ENCODE measurements at places on chromosomes 3 and 15.

GRCh38 chr15:29959384-29960137 lies 123.2 kb upstream of the GOLGA8J start:
- no peak for DNase-seq

DNA sequence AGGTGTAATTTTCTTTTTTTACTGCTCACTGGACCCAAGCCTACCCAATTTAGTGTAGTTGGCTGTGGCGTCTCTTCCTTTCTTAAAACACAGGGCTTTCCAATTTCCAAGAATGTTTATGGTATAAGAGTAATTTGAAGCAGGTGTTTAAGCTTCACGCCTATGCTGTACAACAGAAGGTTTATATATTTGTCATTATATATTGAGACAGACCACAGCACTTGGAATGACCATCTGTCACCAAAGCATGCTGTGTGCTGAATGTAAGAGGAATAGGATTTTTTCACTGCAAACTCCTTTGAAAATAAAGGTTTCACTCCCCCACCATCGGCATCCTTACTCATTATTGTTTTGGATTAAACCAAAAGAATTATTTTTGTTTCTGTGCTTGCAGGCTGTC lies 325.7 kb downstream of the OTOL1 start:
- no peak for DNase-seq

- no peak for DNase-seq
Observed at GRCh38 chr3:179837374-179837773, 184.5 kb downstream of the USP13 start.

DNA sequence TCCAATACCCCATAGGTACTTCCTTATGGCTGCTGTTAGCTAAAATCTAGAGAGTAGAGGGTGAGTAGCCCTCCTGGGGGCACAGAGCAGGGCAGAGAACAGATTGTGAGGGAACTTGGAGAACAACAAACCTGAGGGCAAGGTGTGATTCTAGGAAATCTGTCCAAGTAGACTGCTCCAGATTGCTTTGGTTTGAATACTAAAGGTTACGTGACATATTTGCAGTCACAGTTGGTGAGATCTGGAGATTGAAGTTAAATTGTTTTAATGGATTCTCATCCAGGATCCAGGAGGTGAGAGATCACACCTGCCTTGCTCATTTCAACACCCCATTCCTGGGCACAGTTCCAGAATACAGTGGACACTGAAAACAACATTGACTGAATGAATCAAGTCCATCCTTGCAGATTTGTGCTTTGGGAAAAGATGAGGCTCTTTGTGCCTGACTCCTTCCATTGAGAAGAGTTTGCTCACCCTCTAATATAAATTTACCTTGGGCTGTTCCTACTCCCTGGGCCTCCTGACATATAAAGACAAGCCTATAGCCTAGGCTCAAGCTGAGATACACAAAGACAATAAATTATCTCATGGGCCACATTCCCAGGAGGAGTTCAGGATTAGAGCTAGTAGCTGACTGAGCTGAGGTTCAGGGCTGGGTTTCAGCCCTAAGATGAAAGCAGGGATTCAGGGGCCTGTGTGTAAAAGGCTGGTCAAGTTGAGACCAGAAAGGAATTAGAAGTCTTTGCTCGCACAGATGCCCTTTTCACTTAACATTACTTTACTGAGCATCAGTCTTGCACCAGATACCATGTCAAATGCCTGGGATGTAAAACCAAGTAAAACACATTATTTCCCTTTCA lies 400.9 kb upstream of the MCTP2 start:
- no peak for DNase-seq

DNA sequence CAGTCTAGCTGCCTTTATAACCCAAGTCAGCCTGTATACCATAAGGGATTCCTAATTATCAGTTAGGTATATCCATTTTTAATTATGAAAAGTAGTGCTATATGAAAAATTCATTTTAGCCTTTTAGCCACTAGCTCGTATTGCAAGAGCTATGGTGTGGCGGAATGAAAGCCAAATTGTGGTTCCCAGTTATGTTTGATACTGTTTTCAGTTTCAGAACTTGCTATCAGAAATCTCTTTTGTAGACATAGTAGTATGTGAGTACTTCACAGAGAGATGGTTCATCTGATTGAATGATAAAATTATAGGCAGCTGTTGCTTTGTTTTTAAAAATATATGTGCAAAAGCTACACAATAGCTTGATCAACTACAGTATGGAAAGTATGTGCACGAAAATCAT lies 134.6 kb downstream of the SLC25A26 start:
- DNase-seq: no peak

- no peak for DNase-seq
Observed at GRCh38 chr15:74319596-74320351, 47.7 kb downstream of the CYP11A1 start.

DNA sequence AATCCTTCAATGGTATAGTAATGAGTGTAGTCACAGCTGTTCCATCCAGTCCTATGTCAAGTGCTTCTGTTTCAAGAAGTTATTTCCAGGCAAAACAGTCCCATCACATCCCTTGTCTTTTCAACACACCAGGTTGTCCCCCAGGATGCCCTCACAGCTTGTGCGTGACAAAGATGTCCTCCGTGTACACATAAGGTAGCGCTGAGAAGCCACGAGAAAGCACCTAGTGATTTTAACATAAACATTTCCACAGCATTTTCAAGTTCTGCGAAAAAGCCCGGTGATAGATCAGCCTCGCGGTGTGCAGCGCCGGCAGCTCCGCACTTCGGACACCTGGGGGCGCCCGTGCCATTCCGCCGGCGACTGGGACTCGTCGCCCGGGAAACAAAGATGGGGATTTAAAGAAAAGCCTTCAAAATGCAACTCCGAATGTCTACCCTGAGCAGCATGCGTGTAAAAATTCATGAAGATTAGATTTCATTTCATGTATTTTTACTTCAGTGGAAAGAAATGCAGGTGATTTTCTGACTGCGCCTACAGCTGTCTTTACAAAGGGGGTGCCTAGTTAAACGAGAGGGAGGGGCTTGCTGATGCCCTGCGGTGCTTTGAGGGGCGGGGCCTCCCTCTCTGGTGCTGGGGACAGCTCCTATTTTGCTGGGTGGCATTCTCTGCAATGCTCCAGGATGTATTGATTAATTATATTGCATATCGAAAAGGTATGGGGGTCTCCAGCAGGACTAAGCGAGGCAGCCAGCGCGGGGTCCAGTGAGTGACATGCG lies 49.9 kb downstream of the KY start:
- DNase-seq: no peak

GRCh38 chr15:70098461-70099166 lies 897 bp upstream of the TLE3 start:
- DNase-seq: no peak

DNA sequence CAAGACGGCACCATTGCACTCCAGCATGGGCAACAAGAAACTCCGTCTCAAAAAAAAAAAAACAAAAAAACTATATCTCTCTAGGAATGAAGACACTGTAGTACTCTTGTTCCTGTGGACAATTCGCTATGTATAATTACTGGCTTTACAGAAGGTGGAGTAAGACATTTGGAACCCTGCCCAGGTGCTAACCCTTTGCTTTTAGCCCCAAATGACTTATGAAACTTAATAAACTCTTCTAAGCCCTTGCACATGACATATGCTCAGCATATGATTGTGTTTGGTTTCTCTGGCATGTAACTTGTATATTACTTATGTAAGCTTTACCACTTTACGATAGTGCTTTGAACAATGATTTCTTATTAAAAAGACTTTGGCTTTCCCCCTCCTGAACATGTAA lies 27.3 kb upstream of the PRTG start:
- no peak for DNase-seq

DNA sequence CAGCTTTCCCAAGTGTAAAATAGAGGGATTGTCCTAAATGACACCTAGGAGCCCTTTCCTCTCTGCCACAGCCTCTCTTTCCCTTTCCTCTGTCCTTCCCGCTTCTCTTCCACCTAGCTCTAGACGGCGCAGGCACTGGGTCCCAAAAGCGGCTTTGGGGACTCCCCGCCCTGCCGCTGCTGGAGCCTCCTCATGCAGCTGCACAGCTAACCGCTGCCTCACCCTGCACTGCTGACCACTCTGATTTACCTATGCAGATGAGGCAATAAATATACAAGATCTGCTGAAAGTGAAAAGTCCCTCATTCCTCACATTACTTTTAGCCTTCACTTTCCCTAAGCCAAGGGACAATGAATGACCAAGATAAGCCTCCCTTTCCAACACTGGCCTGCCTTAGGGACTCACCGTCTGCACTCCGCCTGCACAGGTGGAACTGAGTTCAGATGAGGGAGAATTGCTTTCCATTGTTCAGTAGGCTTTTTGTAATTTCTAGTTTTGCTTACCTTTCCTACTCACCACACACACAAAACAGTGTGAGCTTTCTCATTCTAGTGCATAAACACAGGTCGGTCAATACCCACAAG lies 197.5 kb upstream of the BCL6 start:
- DNase-seq: no peak

GRCh38 chr3:111152496-111152895 lies 80.9 kb downstream of the NECTIN3 start:
- no peak for DNase-seq

DNA sequence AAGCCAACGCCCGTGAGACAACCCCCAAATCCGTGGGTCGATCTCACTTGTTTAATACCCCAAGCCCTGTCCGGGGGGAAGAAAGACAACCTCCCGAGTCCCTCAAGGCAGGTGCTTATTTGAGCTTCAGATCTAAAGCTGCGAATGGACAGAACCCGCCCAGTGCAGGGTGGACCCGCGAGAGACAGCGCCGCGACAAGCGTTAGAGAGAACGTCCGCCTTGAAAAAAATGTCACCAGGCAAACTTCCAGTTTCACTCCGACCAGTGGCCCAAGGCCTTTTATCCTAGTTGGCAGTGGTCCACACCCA lies 740 bp upstream of the OXSR1 start:
- DNase-seq: no peak

GRCh38 chr3:20488151-20488550 lies 302.1 kb upstream of the SGO1 start:
- no peak for DNase-seq

DNA sequence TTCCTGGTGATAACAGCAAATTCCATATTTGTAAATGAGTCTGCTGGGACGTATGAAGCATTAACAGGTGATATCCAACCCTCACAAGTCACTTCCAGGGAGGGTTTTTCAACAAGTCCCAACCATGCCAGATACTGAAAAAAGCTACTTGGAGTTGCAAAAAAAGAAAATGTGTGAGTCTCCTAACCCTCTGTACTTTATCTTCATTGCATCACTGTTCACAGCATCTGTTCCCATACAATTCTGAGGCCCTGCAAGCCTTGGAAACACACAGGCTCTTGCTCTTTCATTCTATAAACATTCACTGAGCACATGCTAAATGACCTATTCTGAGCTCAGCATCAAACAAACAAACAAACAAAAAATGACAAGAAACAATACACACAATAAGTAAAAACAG lies 120.8 kb downstream of the RFTN1 start:
- DNase-seq: no peak

DNA sequence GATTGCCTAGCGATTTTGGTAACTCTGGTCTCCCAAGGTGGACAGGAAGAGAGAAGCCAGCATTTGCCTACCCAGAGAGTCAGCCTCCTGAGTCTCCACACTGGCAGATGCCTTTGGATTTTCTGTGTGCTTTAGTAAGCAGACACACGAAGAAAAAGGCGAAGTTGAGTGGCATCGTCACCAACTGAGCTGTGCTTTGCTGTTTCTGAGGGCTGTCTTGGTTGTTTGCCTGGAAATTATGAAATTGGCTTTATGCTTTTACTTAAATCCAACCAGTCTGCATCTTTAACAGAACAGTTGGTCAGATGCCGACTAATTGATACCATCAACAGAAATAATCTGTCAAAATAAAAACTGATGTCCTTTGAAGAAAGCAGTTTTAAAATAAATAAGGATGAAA lies 56.0 kb downstream of the CACNA2D3 start:
- no peak for DNase-seq

DNA sequence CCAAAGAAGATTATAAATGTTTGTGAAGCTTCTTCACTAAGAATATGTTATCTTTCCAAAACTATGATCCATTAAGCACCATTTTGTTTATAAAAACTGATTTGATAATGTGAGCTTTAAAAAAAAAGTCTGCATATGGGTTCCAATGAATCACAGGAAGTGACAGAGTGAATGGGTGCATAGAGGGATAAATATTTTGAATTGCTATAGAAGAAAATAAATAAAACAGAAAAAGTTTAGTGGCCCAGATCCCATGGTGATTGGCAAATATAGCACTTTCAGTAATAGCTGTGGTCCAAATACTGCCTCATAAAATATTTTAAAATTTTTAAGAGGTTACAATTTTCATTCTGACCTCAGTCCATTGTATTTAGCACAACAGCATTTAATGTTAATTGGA lies 19.2 kb downstream of the CPA3 start:
- DNase-seq: no peak

DNA sequence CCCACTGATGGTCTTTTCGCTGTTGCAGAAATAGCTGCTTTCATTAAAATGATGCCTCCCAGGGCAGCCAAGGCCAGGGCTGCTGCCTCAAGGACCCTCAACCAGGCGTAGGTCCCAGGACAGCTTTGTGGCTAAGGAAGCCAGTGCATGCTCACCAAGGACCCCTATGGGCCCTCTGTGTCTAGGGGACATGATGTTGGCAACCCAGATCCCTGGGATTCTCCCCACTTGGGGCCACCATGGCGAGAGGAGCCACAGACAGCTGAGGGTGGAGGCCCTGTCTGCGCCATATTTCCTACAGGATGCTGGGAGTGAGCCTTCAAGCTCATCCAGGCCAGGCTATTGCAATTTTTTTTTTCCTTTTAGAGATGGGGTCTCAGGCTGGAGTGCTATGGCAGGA lies 137.2 kb downstream of the CHSY1 start:
- no peak for DNase-seq

GRCh38 chr3:3798631-3799113 lies 559 bp upstream of the LRRN1 start:
- DNase-seq: no peak

DNA sequence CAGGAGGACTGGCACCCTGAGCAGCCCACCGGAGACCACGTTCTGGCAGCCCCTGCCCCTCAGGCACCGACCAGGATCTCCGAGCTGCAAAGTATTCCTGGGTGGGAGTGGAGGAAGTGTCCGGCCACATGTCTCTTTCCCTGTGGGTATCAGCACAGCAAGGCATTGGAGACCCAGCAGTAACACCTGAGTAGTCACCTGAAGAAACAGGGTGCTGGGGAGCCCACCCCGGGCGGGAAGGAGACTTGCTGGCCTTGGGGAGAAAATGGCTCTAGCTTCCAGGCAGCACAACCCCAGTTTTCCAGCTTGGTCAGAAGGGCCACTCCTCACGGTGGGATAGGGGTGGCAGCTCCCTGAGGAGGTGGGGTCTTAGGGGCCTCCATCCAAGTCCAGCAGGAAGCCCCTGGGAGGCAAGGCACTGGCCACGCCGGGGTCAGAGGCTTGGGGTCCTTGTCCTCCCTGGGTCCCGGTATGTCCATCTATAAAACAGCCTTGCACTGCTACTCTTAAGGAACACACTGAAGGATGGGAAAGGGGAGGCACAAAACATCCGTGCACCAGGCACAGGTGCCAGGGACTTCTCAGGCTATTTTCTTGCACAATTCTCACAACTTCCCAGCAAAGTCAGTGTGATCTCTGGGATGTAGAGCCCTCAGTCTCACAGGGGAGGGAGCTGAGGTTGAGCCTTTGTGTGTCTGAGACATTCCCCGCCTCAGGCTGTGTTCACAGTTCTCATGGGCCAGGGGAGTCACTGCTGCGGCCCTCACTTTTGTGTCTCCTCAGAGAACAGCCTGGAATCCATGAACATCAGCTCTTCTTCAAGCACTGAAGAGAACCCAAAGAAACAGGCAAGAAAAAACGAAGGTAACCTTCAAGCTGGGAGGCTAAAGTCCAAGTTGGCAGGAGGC lies 11.9 kb downstream of the CFAP100 start:
- DNase-seq: no peak
